ENCODE measurements at places on chromosomes 6 and 20.

- no peak for DNase-seq
Measured at GRCh38 chr20:23362392-23363256, 642 bp downstream of the GZF1 start.

DNA sequence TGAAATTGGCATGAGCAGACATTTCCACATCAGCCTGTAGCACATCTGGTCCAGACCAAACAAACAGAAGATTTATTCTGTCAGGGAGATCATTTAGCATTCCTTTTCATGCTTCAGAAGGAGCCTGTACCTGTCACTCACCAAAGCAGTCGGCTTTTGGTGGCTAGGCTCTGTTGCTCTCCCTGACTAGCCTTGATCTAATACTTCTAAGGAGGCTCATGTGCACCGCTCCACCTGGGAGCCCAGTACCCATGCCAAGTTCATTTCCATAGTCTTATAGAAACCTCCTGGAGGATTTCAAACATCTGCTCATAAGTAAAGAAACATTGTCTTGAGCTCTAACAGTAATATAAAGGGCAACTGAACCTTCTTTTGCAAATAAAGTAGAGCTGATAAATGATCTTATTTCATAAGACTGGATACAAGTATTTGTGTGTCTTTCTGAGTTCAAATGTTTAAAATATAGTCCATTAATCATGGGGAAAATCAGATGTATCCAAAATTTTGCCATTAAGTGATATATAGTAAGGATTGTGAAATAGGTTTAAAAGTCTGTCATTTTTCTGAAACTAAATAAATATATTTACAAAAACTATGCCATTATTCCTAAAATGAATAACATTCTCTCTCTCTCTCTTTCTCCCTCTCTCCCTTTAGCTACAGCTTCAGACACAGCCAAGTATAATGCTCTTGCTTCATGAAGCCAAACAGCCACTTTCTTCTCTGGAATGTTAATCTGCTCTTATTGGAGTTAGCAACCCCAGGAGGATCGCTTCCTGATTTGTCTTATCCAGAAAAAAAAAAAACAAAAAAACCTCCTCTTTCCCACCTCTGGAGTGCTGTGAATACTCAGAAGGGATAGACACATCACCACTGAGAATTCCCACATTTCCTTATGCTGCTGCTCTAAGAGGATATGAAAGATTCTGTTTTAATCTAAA, 192.7 kb upstream of the TFAP2D start:
- DNase-seq: no peak

DNA sequence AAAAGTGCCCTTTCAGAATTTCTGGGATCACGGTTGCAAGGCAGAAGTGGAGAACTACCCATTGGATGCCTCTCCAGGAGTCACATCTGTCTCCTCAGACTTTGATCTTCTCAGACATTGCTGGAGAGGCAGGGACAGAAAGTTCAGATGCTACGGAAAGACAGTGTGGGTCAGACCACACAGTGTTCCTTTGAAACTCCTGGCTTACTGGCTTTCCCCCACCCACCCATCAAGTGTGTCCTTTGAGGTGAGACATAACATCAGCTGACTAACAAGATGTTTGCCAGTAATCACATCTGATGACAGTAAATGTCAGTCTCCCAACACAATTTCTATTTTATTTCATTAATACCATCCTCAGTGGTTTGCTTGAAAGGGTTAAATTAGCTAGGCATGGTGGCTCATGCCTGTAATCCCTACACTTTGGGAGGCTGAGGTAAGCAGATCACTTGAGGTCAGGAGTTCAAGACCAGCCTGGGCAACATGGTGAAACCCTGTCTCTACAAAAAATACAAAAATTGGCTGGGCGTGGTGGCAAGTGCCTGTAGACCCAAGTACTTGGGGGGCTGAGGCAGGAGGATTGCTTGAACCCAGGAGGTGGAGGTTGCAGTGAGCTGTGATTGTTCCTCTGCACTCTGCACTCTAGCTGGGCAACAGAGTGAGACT, 67.2 kb upstream of the SNX9 start:
- DNase-seq: no peak

DNA sequence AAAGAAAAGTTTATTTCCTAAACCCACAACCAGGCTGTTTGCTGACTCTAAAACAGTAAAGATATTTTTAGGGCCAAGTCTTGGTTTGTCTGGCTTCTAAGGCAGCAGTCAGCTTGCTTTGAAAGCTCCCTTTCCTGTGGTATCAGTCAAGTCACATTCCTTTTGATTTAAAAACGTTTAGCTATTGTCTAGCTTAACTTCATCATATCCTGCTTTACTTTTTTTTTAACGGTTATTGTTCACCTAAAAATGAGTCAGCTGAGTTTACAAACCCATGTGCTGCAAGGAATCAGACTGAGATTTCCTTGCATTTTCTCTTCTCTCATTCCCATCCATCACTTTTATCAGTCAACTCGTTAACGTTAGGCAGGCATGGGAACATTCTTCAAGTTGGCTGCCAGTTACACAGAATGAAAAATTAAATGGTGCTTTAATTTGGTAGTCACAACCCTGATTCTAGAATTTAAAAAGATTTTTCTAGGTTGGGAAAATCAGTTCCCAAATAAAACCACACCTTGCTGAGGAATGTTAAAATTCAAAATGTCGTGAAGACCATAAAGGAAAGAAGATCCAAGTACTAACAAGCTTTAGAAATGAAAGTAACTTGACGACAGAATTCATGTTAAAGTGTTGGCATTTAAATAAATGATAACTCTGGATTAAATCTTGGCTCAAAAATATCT, 45.9 kb downstream of the ELOVL5 start:
- DNase-seq: no peak

GRCh38 chr6:156634951-156635371, 142.2 kb upstream of the ARID1B start:
- no peak for DNase-seq

- no peak for DNase-seq
Measured at GRCh38 chr20:31607640-31608250, 2.7 kb downstream of the ID1 start.

GRCh38 chr6:119240257-119241110, 109.1 kb downstream of the MAN1A1 start:
- no peak for DNase-seq

GRCh38 chr6:24923885-24924401, 11.8 kb downstream of the RIPOR2 start:
- no peak for DNase-seq

DNA sequence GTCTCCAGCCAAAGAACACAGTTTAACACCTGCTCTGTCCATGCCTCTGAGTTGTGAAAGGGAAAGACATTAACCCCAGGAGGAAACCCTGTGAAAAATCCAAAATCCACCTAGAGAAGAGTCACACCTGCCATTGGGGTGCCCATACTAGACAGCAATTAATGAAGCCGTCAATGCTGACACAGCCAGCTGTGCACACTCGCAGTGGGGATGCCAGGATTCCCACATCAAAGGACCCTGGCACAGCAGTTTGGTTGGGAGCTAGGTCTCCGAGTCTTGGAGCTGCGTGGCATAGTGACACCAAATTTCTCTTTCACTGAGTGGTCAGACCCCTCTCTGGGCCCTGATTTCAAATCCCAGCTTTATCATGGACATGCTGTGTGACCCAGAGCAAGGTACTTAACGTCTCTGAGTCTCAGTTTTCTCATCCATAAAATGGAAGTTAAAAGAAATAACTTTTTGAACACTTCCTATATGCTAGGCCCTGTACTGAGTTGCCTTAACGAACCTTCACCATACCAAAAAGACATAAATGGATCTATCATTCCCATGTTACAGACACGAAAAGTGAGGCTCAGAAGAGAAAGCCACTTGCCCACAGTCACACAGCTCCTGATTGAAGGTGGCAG, 30.8 kb downstream of the BPIFB1 start:
- DNase-seq: no peak

DNA sequence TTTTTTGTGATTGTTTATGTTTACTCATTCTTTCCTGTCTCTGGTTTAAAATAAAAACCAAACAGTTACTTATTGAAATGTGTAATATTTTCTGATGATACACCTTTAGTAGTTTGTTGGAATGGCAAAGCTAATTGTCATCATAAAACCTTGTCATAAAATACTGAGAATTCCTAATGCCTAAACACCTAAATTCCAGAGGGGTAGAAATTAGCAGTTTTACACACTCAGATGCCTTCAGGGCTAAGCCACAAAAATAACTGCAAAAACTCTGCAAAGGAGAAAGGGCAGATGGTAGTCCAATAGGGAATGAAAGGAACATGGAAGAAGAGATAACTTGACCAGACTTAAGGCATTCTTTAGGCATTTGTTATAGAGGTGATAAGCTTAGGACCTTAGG, 30.3 kb downstream of the FAM83B start:
- no peak for DNase-seq
